ENCODE measurements at places on chromosomes 1 and 21. TPM values are rescaled to one million over a fixed set of nuclear protein-coding genes. Genes with fewer than 3 reads are reported as not detected.

GRCh38 chr1:18978706-18979105 is 22.2 kb upstream of the IFFO2 start:
- DNase-seq, result no peak

DNA sequence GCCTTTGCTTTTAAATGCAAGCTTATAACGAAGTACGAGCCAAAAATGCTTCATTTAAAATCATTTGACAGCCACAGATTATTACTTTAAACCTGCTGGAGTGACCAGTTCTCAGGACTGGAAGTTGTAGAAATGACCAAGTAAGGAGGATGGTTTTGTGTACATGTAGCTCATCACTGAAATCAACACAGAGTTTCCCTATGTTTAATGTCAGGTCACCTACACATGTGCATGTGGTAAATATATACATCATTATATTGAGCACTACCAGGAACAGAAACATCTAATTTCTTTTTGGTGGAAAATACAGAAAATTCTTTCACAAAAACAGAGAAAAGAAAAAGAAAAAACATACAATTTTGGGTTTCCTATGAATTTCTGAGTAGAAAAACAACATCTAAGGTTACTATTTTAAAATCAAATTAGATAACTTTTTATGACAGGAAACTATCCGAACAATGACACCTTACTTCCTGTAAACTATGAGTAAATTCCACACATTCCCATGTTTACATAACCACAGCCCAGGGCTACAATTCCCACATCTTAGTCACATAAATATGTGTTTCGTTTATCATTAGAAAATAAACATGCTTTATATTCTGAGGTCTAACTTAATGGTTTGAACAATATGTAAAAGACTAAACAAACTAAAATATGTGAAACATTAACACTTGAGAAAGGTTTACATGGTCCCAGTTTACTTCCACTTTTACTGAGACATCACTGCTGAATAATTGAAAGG is 73.6 kb downstream of the ZNF281 start:
- no peak for DNase-seq

GRCh38 chr1:36937371-36937770 is 96.9 kb downstream of the GRIK3 start:
- DNase-seq, result no peak

GRCh38 chr1:30754684-30755171 is 2.8 kb downstream of the LAPTM5 start:
- no peak for DNase-seq

DNA sequence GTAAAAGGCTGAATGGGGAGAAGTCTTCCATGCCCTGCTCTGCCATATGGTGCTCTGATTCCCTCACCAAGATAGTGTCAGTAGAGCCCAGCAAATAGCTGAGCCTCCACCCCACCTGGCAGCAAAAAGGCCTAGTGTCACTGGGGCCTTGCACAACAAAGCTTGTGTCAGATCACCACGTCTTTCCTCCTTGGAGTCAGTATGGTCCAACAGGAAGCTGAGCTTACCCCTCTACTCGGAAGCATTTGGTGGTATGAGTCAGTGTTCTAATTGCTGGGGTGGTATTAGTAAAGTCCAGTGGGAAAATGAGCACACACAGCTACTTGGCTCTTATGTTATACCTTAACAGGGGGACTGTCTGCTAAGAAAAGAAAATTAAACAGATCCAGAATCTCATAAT is 18.7 kb upstream of the RRP15 start:
- DNase-seq, result no peak

The NHLH1 gene
- total RNA-seq, result 0.14 TPM

The LEMD1 gene
- total RNA-seq, result not detected

The KRTAP20-2 gene
- total RNA-seq, result not detected

The REN gene
- total RNA-seq, result not detected
